ENCODE measurements at places on chromosomes 12 and 14.
A peak's percentile ranks its signal among the peaks of the same experiment; 100 is the strongest.

DNA sequence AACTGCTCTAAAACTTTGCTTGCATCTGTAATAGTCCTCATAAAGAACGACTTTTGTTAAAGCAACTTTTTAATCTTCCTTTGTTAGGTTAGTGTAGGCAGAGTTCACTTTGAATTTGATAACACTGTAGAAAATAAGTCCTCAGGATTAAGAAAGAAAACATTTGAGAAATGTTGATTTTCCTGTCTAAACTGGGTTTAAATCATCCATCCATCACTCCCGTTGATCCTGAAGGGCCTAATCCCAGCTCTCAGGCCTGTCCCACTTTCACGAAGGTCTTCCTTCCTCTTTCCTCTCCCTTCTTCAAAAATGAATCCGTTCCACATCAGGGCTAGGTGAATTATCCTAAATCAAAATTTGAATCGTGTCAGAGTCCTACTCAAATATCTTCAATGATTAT lies 36.9 kb downstream of the SLC2A14 start:
- no peak for DNase-seq

- DNase-seq = peak; percentile 54
These were observed 1.1 kb downstream of the CNTN1 start for GRCh38 chr12:40693207-40693821.

- DNase-seq = no peak
These were observed 125.5 kb downstream of the DAAM1 start for GRCh38 chr14:59313658-59314608.

GRCh38 chr14:34614638-34615037 lies 15.3 kb downstream of the SNX6 start:
- no peak for DNase-seq

GRCh38 chr14:65065719-65066118 lies 36.6 kb downstream of the MAX start:
- DNase-seq = no peak

GRCh38 chr12:97995559-97995958 lies 519.8 kb upstream of the TMPO start:
- DNase-seq = no peak

DNA sequence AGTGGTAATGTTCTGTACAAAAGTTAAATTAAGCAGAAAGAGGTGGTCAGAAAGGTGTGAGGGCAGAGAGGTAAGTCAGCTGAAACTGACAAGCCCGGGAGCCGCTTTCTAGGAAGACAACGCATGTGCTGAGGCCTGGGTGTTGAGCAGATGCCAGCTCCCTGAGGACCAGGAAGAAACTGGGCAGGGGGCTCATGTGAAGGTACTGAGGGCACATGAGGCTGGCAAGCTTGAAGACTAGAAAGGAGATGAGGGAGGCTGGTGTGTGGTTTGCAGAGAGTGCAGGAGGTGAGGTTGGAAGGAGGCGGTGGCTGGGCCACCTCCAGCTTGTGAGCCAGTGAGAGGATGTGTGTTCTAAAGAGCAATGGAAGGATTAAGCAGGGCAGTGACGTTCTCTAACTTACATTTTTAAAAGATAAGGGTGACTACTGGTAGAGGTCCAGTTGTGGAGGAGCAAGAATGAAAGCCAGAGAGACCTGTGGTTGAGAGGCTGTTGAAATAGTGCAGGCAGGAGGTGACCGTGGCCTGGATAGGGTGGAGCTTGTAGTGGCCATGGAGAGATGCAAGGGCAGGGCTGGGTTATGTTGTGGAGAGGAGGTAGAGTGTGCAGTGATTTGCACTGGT lies 29.1 kb downstream of the ZNF664 start:
- DNase-seq = no peak

- peak; percentile 82 for DNase-seq
These were observed 29.2 kb downstream of the PRMT8 start for GRCh38 chr12:3520168-3520567.

- no peak for DNase-seq
These were observed 1.5 kb downstream of the LAG3 start for GRCh38 chr12:6773590-6774351.

- DNase-seq = no peak
These were observed 1074.1 kb downstream of the AACS start for GRCh38 chr12:126139355-126139754.

DNA sequence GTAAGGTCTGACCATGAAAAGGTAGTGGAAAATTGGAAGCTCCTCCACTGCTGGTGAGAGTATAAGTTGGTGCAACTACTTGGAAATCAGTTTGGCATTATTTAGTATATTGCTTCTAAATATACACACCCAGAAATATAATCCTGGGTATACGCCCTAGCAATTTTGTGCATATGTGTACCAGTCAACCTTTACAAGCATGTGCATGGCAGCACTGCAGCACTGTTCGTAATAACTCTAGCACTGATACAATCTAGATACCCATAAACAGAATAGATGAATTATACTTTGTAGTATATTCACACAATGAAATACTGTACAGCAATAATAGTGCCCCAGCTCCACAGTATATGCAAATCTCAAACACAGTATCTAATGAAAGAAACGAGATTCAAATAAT lies 265.9 kb downstream of the EMP1 start:
- DNase-seq = no peak
